ENCODE measurements at places on chromosomes 2 and 18.
A peak's percentile ranks its signal among the peaks of the same experiment; 100 is the strongest.

DNA sequence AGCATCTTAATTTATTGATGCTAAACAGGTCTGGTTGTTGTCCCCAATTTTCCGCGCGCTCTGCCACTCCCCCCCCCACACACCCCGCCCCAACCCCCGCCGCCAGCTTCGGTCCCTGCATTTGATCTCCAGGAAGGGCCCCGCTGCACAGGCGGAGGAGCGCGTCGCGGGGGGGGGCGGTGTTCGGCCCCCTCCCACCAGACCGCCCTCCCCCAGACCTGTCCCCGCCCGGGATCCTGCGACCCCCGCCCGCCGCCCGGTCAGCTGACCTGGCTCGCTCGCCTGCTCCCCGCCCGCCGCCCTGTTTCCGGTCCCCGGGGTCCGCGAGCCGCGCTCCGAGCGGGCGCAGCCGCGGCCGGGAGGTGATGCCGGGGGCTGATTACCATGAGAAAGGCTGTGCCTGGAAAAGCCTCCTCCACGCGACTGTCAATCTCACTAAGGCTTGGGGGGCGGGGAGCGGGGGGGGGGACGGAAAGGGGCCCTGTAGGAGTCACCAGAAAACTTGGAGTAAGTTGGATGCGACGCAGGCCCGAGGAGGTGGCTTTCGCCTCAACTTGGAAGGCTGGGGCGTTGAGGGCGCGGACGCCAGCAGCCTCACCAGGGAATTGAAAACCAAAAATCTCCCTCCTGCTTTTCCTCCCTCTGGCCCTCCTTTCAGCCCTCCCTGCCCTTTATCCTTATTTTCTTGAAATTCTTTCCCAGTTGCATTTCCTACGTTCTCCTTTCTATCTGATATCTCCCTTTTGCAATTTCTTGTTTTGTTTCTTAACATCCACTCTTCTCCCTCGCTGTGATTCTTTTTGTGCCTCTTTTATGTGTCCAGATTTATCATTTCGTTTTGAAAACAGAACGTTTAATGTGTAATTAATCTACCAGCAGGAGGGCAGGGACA lies 4.4 kb upstream of the ZEB2 start:
- no peak for DNase-seq

DNA sequence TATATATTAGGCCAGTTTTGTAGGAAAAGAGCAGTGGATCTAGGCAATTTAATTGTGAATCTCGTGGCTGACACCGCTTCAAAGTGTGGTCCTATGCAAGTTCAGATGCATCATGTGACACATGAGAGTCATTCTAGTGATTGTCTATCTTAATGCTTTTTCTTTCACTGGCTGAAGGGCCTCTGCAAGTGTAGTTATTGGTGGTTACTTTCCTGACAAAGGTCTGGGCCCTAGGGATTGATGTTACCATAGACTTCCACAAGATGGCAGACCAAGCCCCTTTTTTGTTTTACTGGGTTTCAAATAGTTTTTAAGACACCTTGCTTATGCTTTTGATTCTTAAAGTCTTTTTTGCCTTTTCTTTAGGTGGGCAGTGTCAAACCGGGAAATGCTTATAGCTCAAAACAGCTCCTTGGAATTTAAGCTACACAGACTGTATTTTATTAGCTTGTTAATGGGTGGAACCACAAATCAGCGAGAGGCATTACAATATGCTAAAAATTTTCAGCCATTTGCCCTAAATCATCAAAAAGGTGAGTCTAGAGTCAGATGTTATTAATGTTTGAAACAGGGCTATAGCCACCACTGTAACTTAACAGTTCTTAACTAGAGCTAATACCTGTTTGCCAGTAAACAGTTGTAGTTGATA lies 25.9 kb downstream of the CD8A start:
- DNase-seq: no peak

GRCh38 chr2:26559556-26559955 lies 81.6 kb downstream of the CIB4 start:
- DNase-seq: no peak

- no peak for DNase-seq
These were observed 24.9 kb downstream of the FHL2 start for GRCh38 chr2:105373895-105374401.

DNA sequence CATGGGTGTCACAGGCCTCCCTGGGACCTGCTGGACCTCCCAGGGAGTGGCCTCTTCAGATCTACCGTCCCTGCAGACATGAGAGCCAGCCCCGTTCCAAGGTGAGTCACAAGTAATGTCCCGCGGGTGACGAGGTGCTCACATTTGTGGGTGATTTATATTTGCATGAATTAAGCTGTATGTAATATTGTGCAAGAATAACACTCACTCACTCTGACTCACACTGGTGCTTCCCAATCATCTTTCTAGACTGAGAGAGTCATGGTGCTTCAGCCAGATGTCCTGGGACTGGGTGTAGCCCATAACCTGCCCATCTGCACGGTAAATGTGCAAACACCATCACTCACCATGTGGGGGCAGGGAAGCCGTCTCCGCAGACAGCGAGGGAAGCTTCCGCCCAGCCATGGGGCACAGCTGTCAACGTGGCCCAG lies 347.5 kb upstream of the SALL3 start:
- DNase-seq: no peak

DNA sequence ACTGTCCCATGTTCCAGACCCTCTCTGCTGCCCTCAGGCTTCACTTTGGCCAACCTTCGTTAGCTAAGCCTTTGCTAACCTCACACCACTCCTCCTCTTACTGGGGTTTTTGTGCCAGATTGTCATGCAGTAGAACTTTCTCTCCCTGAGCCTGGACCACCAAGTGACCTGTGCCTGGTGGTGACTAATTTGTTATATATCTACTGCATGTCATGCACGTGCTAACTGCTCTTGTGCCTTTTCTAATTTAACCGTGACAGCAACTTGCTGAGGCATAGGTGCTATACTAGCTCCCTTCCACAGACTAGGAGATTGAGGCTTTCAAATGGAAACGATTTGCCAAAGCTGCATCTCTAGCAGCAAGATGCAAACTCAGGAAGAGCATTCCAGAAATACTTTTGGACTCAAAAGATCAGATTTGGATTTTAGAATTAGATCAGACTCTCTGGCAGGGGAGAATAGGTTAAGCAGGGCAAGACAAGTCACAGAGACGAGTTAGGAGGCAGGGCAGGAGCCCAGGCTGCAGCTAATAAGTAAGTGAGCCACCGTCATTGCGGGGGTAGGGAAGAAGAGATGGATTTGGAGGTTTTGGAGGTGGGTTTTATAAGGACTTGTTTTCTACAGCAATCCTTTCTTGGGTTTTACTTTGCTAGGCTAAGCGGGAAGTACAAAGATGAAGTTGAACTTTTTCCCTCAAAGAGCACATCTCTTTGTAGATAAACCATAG lies 1.8 kb downstream of the PPP1R7 start:
- DNase-seq: no peak

DNA sequence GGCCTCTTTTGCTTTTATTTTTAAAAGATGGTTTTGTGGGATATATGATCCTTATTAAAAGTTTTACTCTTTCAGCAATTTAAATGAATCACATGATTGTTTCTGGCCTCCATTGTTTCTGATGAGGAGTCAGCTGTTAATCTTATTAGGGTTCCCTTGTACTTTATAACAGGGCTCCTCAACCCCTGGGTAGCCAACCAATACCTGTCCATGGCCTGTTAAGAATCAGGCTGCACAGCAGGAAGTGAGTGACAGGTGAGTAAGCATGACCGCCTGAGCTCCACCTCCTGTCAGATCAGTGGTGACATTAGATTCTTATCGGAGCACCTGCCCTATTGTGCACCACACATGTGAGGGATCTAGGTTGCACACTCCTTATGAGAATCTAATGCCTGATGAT lies 45.1 kb upstream of the FAM98A start:
- DNase-seq: no peak

- DNase-seq: no peak
These were observed 15.0 kb upstream of the PGAP1 start for GRCh38 chr2:196941398-196942078.

DNA sequence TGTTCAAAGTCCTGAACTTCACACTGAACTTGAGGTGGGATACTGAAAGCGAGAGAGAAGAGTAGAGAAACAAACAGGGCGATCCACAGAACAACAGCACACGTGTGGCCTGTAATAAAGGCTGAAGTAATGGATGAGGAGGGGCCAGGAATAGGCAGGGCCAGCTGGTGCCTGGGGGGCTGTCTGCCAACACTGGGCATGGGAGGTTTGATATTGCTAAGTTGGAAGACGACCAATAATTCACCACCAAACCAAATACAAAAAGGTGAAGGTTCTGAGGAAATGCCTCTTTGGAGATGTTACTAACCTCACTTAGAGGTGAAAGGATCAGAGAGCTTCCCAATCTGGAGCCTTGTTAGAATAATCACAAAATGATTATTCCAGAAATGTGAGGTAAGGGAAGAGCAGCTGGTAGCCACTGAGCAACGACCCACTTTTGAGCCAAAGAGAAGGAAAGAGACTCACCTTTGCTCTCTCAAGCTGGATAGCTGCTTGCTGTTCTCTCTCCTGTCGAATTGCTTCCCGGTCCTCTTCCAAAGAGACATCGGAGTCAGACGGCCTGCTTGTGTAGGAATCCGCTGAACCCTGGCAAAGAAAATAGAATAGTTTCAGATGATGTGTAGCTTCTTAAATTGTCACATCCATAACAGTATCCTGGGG lies 54.7 kb upstream of the ARL5A start:
- no peak for DNase-seq

DNA sequence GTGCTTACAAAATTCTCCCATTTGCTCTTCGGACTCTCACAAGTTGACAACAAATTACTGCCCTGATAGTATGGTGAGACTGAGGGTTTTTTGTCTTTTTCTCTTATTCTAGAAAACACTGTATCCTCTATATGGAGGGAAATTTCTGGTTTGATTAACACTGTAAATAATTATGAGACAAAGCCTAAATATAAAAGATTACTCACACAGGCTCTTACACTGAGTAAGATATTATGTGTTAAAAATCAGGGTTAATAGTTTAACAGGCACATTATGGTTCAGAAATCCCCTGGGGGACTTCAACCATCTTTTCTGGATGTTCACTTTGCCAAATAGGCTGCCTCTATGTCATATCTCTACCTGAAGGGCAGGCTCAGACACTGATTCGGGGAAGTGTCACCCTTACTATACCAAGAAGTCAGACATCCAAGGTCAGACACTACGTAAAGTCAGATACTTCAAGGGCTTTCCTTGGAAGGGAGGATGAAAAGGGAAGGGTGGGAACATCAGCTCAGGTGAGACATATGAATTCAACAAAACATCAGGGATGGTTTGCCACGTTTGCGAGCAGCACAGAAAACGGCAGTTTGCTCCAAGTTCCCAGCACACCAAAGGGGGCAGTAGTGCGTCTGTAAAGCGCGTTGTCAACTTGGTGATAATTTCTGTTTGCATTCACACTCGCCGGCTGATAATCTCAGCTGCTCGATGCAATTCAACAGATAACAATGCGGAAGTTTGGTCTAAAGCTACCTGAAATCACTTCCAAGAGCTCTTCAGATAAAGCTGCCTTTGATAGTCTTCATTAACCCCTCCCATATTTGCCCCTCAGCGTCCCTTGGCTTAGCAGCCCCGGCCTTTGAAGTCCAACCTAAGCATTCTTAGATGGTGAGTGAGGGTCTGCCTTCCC lies 972 bp upstream of the RASGRP3 start:
- DNase-seq: peak; percentile 48

DNA sequence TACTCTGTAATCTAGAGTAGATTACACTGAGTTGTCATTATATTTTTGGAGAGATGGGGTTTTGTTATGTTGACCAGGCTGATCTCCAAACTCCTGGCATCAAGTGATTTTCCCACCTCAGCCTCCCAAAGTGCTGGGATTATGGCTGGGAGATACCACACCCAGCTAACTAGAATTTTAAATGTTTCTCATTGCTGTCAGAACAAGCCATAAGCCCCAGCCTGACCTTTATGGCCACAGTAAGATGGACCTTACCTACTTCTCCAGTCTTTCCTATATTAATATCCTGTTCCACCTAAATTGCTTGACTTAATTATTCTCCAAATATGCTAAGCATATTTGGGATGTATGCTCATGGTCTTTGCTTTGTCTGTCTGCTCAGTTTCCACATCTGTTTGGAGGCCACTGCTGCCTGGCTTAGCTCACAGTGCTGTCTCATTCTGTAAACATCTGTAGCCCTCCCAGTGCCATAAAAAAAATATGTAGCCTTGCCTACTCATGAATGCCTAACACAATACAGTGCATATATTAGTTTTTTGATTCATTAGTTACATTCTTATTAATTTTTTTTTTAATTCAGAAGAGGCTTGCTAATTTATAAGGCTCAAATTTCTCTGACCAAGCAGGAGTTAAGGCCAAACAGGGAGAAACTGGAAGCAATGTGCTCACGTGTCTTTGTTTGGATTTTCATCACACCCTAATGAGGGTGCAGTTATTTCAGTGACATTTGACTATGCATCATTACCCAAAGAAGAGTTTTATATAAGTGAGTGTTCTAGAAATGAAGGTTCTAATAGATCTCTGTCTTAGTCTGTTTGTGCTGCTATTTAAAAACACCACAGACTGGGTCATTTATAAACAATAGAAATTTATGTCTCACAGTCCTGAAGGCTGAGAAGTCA lies 45.3 kb upstream of the PSME4 start:
- no peak for DNase-seq

DNA sequence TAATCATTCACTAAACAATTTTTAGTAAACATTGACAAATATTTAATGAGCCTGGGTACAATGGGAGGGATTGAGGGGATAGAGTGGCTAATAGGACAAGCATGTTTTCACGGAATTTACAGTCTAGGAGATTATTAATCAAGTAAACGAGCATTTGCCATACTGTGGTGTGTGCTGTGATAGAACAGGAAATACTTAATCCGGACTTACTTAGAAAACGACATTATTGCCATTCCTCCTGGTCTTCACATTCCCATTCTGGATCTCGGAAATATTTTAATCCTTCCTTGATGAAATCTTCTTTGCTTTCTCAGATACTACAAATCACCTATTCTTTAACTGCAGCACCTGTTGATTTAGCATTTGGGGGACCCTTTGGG lies 905 bp downstream of the TTLL4 start:
- no peak for DNase-seq

DNA sequence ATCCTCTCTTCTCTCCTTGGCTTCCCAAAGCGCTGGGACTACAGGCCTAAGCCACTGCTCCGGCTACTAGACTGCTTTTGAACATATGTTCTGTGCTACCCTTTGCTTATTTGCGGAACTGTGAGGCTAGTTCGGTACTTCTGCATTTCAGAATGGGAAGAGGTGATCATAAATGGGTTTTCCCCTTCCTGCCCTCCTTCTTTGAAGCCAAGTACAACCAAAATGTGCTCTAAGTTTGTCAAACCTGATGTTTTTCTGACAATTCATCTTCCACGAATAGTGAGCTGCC lies 1.7 kb upstream of the ESCO1 start:
- no peak for DNase-seq

DNA sequence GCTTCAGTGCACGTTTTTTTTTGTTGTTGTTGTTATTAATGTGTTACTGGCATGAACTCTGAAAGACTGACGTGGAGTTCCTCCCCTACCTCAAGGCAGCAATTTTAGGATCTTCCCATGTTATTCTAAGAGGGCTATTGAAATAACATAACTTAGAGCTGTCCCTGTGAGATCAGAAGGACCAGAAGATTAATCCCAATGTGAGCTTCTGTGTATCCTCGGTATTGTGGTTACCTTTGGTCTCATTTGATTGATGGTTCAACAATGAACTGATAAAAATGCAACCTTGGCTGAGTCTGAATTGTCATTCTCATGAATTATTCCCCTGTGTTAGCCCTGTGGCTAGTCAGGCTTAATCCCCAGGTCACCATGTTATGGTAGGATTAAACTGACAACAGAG lies 394.1 kb downstream of the TRIB2 start:
- no peak for DNase-seq

- no peak for DNase-seq
These were observed 141.9 kb downstream of the LCLAT1 start for GRCh38 chr2:30588994-30589393.

GRCh38 chr18:3246635-3247239 lies 864 bp upstream of the MYL12A start:
- DNase-seq: no peak

- DNase-seq: no peak
These were observed 43.9 kb upstream of the KCNF1 start for GRCh38 chr2:10867692-10868420.

Measured in iPS DF 19.7 (cell line).